Lung (tissue), 17 donors: ENCODE measurements at places on chromosomes 3 and 15. TPM values are rescaled to one million over a fixed set of nuclear protein-coding genes. Genes with fewer than 3 reads are reported as not detected.

GRCh38 chr3:114108137-114108536 lies 51.6 kb downstream of the QTRT2 start:
- no peak for DNase-seq

GRCh38 chr3:196670339-196670738 lies 30.8 kb downstream of the NRROS start:
- DNase-seq: peak; percentile 12

- DNase-seq: peak; percentile 71
These were observed 2.6 kb upstream of the APEH start for GRCh38 chr3:49671291-49672288.

FBXW12 gene
- polyA plus RNA-seq: not detected

USP50 gene
- not detected for polyA plus RNA-seq

CHRNA7 gene
- 1.1 TPM for polyA plus RNA-seq

FURIN gene
- polyA plus RNA-seq: 71.2 TPM
